Inflammatory macrophage (primary cell): ENCODE measurements at places on chromosomes 12 and 14.

GRCh38 chr12:106747973-106748436, 26.5 kb upstream of the RIC8B start:
- no peak for DNase-seq

DNA sequence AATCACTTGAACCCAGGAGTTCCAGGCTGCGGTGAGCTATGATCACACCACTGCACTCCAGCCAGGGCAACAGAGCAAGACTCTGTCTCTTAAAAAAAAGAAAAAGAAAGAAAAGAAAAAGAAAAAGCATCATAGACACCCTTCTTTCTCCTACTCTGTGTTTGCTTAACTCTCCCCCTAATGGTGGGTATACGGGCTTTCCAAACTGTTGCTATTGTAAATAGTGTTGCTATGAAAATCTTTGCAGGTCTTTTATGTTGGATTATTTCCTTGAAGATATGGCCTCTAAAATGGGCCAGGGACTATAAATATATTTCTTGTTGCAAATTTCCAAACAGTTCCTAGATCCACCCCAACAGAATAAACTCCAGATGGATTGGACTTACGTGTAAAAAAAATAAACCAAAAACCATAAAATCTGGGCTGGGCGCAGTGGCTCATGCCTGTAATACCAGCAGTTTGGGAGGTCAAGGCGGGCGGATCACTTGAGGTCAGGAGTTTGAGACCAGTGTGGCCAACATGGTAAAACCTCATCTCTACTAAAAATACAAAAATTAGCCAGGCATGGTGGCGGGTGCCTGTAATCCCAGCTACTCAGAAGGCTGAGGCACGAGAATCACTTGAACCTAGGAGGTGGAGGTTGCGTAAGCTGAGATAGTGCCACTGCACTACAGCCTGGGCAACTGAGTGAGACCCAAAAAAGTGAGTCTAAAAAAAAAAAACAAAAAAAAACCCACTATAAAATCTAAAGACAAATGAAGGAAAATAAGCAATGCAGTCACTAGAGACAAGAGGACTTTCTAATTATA, 25.9 kb downstream of the NFKBIA start:
- no peak for DNase-seq

DNA sequence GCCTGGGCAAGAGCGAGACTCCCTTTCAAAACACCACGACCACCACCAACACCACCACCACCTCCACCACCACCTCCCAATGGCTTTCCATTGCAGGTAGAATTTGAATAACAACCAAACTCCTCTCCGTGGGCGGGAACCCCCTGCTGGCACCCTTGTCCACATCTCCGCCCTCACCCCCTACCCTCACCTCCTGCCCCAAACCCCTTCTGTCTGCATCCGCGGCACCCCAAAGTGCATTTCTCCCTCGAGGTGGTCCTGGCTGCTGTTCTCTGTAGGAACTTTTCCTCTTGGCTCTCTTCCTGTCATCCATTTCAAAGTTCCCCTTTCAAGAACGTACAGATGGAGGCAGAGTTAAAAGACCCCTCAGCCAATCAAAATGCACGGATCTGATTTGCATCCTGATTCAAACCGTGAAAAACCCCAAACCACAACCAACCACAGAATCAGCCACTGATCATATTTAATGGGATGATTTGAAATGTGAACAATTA, 3.8 kb downstream of the SDSL start:
- no peak for DNase-seq

GRCh38 chr12:109767456-109767855, 53.8 kb downstream of the FAM222A start:
- DNase-seq, result no peak

- no peak for DNase-seq
Observed at GRCh38 chr12:58359084-58359483, 417.7 kb downstream of the ATP23 start.

- peak; percentile 78 for DNase-seq
Observed at GRCh38 chr12:24798335-24798734, 150.6 kb downstream of the BCAT1 start.

DNA sequence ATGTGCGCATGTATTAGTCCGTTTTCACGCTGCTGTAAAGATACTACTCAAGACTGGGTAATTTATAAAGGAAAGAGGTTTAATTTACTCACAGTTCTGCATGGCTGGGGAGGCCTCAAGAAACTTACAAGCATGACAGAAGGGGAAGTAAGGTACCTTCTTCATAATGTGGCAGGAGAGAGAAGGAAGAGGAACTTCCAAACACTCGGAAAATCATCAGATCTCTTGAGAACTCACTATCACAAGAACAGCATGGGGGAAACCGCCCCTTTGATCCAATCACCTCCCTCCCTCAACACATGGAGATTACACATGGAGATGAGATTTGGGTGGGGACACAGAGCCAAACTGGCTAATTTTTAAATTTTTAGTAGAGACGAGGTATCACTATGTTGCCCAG, 41.8 kb upstream of the SNX6 start:
- peak; percentile 7 for DNase-seq

DNA sequence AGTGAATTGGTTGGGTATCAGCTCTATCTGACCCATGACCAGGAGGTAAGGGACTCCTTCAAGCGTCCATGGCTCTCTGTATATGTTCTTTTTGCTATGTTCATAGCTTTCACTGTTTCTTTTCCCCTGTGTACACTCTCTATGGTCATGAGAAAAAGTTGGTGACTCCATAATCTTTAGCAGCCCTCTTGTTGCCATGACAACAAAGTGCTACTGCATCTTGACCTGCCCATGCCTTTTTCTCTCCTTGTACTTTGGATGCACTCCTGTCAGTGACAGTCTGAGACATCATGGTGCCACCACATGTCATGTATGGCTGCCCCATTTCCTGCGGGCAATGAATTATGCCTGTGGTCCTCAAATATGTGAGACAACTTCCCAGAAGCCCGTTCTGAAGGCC, 280.2 kb downstream of the TMEM121 start:
- no peak for DNase-seq
